Activated T-cell treated with anti-CD3 and anti-CD28 coated beads, Interleukin-2, amount 50 U/mL, for 72 hours (primary cell): ENCODE measurements at places on chromosomes 7 and 10. TPM values are rescaled to one million over a fixed set of nuclear protein-coding genes. Genes with fewer than 3 reads are reported as not detected.
A peak's percentile ranks its signal among the peaks of the same experiment; 100 is the strongest.

The ACTL6B gene
- total RNA-seq = not detected

The CLCN1 gene
- not detected for total RNA-seq

The RAB19 gene
- total RNA-seq = 17.5 TPM

The CPEB3 gene
- total RNA-seq = 2.2 TPM

The XRCC2 gene
- total RNA-seq = 16.6 TPM

The TYSND1 gene
- total RNA-seq = 11.8 TPM

The FBXO24 gene
- total RNA-seq = 3.6 TPM

The SP8 gene
- total RNA-seq = not detected

The GRID2IP gene
- total RNA-seq = 0.29 TPM

The GTPBP10 gene
- 71.1 TPM for total RNA-seq

The BICC1 gene
- not detected for total RNA-seq

The INA gene
- 0.23 TPM for total RNA-seq

The SPDYE2B gene
- total RNA-seq = not detected

The FLNC gene
- 0.02 TPM for total RNA-seq

The FAM171A1 gene
- 6.2 TPM for total RNA-seq

- no peak for DNase-seq
These were observed 7.1 kb upstream of the TFPI2 start for GRCh38 chr7:93897680-93898079.

DNA sequence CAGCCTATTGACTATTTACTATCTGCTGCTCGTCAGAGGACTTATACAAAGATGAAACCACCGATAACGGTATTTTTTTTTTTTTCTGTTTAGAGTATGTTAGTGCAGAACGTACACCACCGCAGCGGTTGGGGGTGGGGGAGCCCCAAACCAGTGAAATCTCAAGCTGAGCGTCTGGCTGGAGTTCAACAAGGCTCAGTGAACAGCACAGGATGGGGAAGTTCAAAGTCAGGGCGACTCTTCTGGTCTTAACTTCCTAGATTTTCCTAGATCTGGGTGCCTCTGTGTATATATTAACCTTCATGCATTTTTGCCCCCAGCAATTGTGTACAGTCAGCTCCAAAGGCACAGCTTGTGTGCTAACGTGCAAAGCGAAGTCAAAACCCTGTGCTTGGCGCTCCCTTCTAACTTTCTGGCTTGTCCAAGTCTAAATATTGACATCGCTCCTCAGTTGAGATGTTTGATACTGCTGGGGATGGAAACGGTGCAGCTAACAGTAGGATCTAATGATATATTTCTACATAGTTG is 1.1 kb downstream of the RHOBTB1 start:
- DNase-seq = peak; percentile 59

DNA sequence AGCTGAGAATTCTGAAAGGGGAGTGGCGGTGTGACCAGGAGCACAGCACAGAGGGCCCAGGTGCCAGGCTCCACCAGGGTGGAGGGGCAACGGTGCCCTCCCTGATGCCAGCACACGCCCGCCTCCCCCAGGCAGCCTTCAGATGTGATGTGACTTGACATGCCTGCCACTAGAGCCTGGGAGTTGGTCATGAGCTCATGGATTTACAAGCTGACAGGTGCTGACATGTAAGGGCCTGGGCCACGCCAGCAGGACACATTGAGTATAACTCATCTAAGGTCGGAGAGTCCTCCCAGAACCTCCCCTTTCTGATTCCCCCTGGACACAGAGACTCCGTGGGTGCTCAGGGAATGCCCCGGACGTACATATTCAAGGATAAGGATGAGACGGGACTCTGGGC is 74.2 kb downstream of the LSM5 start:
- no peak for DNase-seq

DNA sequence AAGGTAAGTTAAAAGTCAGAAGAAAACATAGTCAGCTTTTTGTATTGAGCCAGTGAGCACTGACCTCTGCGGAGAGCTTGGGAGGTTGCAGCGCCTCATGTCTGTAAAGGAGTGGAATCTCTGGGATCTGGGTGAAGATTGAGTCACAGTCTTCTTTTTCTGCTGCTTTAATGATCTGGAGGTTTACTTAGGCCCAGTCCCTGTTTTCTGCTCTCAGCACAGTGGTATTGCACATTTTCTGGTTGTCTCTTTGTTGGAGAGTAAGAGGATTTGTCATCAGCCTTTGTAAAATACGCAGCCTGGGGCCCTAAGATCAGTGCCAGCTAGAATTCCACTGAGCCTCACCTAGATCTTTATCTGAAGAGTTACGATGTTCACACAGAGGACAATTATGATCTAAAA is 58.3 kb upstream of the GJD4 start:
- no peak for DNase-seq

GRCh38 chr10:14911801-14912200 is 33.1 kb downstream of the SUV39H2 start:
- DNase-seq = no peak

GRCh38 chr10:78533098-78533497 is 499.4 kb downstream of the RPS24 start:
- no peak for DNase-seq

- no peak for DNase-seq
These were observed 191.3 kb upstream of the RHOBTB1 start for GRCh38 chr10:61135276-61135721.

DNA sequence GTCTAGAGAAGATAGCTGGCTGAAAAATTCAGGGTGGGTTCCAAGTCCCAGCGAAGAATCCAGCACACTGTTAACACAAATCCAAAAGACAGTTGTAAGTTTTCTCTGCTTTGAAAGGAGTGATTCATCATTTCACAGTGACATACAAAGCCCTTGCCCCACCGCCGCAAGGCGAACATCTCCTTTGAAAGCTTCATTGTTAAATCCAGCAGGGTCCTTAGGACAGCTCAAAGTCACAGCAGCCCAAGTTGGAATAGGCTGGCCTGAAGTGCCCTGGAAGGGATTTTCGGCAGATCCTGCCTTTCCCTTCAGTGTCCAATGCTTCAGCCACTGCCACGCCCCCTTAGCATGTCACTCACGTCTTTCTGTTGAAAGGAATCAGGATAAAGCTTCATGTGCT is 526.1 kb downstream of the CALN1 start:
- no peak for DNase-seq

DNA sequence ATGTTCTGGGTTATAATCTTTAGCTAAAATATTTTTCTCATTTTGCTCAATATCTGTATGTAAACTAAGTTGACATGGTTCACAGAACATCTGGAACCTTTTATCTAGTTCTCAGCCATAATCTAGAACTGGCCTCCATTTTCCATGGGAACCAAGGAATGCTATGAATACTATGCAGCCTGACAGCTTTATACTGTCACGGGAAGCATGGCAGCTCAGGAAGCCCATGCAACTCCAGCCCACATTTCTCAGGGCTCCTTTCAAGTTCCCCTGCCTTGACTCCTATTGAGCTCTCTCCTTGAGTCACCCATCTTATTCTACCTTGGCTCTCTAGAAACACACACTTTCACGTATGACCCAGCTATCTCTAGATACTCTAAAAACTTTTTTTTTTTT is 36.6 kb upstream of the PRKAR2B start:
- no peak for DNase-seq

- DNase-seq = peak; percentile 35
These were observed 176.5 kb upstream of the FRMD4A start for GRCh38 chr10:14507176-14507575.

GRCh38 chr10:14611968-14612693 is 162.6 kb downstream of the FAM107B start:
- no peak for DNase-seq

DNA sequence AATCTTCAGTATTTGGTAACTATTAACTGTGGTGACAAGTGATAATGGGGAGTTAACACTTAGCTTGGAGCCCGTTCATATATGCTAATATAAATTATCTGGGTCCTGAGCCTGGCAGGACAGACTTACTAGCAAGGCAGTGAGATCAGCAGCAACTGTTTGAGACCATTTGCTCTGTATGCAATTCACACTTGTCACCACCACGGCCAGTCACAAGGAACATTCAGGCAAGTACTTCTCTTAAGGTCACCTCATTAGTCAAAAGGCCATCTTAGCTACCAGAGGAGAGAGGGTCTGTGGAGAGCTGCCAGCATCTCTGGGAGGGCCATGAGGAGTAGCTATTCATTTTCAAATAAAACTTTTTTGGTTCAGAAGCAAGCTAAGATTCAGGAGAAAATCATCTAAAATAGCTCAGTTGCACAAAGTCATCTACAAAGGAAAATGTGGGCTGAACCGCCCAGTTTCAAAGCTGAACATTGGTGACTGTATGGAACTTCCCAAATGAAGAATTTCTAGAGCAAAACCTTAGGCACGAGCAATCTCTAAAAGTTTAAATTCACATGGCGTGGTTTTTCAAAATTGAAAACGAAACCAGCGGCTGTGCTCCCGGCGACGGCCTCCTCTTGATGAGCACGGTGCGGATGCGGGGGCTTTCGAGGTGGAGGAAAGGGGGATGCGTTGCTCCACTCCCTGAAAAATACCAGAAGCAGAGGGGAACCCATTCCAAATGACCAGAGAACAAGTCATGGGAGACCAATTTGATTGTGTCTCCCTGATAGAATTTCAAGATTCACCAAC is 233.5 kb upstream of the MGMT start:
- no peak for DNase-seq

GRCh38 chr10:44216073-44216472 is 168.8 kb downstream of the CXCL12 start:
- no peak for DNase-seq

GRCh38 chr7:2198206-2198605 is 34.5 kb downstream of the MAD1L1 start:
- no peak for DNase-seq

DNA sequence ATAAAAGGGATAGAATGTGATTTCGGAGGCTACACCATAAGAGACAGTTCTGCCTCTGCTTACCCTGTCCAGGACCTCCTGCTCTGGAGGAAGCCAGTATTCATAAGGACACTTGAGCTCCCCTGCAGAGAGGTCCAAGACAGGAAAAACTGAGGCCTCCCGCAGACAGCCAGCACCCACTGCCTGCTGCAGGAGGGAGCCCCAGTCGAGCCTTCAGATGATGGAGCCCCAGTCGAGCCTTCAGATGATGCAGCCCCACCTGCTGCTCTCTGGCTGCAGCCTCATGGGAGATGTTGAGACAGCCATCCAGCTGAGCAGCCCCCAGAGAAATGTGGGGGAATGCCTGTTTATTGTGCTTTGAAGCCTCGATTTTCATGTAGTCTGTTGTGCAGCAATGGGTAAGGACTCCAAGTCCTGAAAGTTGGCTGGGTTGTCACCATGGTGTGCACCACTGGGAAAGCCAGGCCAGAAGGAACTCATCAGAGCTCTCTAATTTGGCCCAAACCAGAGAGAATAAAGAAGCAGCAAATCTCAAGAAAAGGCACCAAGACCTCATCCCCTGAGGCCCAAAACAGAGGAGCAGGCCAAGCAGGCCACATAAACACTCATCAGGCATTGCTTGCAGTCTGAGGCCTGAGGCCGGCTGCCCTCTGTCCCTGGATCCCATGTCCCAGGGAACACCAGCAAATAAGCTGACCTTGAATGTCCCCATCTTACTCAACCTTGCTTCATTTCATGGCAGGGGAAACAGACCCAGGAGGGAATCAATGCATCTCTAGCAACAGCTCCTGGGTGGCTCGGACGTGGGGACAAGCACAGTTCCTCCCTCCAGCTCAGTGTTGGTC is 30.9 kb downstream of the CALML5 start:
- DNase-seq = no peak

GRCh38 chr7:96449094-96449493 is 127.2 kb upstream of the SLC25A13 start:
- no peak for DNase-seq

DNA sequence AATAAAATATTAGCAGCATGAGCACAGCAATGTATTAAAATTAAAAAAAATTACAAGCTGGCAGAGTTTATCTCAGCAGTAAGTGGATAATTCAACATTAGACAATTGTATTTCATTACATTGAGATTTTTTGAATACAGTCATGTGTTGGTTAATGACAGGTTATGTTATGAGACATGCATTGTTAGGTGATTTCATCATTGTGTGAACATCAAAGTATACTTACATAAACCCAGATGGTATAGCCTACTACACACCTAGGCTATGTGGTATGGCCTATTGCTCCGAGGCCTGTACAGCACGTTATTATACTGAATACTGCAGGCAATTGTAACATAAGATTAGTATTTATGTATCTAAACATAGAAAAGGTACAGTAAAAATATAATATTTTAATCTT is 29.7 kb downstream of the CCDC6 start:
- peak; percentile 14 for DNase-seq

DNA sequence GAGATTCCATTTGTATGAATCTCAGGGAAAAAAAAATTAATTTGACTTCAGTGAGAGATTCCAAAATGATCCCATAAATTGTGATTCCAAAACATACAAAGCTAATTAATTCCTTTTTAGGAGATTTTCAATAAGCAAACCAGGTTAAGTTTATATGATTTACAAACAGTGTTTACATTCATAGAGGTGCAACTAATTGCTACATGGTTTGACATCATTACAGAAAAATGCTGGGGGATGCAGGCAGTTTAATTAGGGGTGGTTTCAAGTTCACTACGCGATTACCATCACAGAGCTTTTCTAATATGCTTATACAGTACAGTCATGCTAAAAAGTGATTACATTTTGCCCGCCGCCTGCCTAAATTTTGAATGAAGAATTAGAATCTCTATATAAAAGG is 143.2 kb upstream of the MGMT start:
- DNase-seq = no peak

DNA sequence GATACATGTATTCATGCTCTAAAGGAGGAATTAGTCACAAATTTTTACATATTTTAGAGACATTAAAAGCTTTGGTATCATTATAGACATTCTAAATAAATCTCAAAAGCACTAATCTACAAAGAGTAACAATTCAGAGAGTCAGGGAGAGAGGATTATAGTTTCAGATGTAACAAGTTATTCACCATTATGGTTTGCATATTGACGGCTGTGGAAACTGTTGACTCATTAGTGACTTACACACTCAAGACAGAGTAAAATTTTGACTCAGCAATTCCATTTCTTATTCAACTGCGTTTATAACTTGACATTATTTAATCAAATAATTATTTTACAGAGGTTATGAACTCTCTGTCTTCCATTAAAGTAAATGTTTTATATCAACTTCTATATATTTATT is 95.4 kb upstream of the SEMA3C start:
- DNase-seq = no peak

GRCh38 chr10:43166207-43166879 is 28.1 kb downstream of the CSGALNACT2 start:
- DNase-seq = no peak

DNA sequence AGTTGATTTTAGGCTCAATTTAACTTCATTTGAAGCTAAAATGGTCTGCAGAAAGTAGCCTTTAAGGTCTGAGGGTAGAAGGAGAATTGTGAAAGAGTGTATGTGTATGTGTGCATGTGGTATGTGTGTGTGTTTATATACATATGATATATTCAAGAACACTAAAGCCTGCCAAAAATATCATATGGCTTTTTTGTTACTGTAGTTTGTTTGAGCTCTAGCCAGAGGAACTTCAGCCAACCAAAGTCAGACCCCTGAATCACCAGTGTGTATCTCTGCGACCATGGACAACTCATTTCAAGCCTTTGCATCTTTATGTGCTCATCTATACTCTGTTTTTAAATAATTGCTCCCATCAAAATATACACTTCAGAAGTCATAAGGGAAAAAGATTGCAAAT is 58.4 kb upstream of the HDAC9 start:
- DNase-seq = no peak
